ENCODE measurements at places on chromosomes 5 and 9. TPM values are rescaled to one million over a fixed set of nuclear protein-coding genes. Genes with fewer than 3 reads are reported as not detected.

GPX3 gene
- total RNA-seq, result 195 TPM

C1QTNF2 gene
- not detected for total RNA-seq

CDX1 gene
- 3.2 TPM for total RNA-seq

LECT2 gene
- not detected for total RNA-seq

FYB1 gene
- 4.0 TPM for total RNA-seq

MEF2C gene
- total RNA-seq, result 44.0 TPM
